Temporal lobe (tissue), 4 donors: ENCODE measurements at places on chromosomes 7 and 10. TPM values are rescaled to one million over a fixed set of nuclear protein-coding genes. Genes with fewer than 3 reads are reported as not detected.

CARD11 gene
- total RNA-seq = 0.25 TPM

PLXNA4 gene
- total RNA-seq = 89.2 TPM

OR2A5 gene
- total RNA-seq = not detected

CLRN3 gene
- not detected for total RNA-seq

TMEM184A gene
- not detected for total RNA-seq

CSTF2T gene
- total RNA-seq = 28.8 TPM

CALHM1 gene
- total RNA-seq = not detected

OPALIN gene
- total RNA-seq = not detected

PGAM2 gene
- total RNA-seq = 1.7 TPM

H2BK1 gene
- not detected for total RNA-seq

RNF32 gene
- 0.98 TPM for total RNA-seq

TMEM213 gene
- total RNA-seq = not detected

CDK5 gene
- 30.0 TPM for total RNA-seq

FAM221A gene
- 6.9 TPM for total RNA-seq

WIPF3 gene
- total RNA-seq = 6.6 TPM

FGFR2 gene
- 46.7 TPM for total RNA-seq

AKR1C1 gene
- 27.5 TPM for total RNA-seq

LRRD1 gene
- total RNA-seq = 0.74 TPM

CEP41 gene
- total RNA-seq = 15.0 TPM

ATRNL1 gene
- 353 TPM for total RNA-seq

CPN1 gene
- total RNA-seq = not detected

CALML3 gene
- total RNA-seq = not detected

PDIA4 gene
- total RNA-seq = 32.5 TPM

CCL24 gene
- not detected for total RNA-seq

LBX1 gene
- total RNA-seq = not detected

LIPF gene
- 3.4 TPM for total RNA-seq

AFAP1L2 gene
- total RNA-seq = 7.1 TPM
